Daoy (cell line): ENCODE measurements at places on chromosomes 11 and 22.

GRCh38 chr11:111761036-111761435, 5.2 kb downstream of the PPP2R1B start:
- no peak for DNase-seq

DNA sequence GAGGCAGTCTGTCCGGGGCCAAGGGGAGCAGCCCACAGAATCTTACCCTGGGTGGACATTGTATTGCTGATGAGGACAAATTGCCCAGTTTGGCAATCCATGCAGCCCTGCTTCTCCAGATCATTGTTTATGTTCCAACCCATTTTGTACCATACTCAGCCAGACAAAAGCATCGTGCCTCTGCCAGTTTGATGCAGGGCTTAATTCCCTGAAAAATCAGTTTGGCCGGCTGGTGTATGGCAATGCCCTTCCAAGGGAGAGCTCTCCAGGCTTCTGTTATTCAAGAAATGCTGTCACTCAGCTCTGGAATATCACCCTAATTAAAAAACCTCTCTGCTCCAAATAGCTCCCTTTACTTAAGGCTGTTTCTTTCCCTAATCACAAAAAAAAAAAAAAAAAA, 697.7 kb downstream of the TBC1D22A start:
- DNase-seq: no peak

DNA sequence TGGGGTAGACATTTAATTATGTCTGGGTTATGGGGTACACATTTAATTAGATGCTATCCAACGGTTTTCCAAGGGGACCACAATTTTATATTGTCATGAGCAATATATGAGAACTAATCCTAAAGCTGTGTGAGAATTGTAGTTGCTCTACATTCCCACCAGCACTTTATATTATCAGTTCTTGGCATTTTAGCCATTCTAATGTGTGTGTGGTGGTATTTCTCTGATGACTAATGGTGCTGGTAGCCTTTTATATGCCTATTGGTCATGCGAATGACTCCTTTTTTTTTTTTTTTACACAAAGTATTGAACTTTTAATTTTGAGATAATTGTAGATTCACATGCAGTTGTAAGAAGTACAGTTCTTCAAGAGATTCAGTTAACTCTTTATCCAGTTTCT, 26.2 kb downstream of the TMEM135 start:
- no peak for DNase-seq

DNA sequence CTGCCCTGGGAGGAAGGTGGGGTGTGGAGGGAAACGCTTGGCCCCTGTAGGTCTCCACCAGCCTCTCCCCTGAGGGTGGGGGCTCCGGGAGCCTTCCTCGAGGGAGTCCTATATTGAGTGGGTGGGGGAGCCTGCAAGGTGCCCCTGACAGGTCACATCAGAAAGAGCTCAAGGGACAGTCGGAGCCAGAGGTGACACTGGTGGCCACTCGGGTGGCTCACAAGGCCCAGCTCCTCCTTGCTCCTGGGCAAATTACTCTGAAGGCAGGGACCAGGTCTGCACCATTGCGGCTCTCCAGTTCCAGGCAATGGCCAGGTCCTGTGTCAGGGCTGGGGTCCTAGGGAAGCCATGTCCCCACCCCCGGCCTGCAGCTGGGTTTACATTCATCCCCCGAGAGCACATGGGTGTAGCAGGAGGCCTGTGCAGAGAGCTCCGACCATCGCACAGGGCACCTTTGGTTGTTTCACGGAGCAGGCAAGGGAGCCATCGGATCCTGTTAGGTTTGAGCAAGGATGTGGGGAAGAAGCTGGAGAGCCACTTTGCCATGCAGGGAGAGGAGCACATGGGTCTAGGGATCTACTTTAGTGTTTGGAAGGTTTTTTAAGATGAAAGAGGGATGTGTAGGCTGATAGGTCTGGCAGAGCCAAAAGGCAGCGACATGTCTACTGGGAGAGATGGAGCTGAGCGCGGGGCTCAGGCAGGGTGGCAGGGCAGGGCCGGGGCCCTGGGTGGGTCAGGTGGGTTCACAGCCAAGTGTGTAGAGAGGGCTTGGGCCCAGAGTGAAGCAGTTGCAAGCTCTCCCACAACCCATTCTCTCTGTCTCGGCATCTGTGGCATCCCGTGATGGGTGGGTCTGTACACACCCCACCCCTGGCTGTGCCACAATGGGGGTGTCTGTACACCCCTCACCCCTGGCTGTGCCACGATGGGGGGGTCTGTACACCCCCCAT, 14.8 kb downstream of the CCND1 start:
- DNase-seq: no peak

DNA sequence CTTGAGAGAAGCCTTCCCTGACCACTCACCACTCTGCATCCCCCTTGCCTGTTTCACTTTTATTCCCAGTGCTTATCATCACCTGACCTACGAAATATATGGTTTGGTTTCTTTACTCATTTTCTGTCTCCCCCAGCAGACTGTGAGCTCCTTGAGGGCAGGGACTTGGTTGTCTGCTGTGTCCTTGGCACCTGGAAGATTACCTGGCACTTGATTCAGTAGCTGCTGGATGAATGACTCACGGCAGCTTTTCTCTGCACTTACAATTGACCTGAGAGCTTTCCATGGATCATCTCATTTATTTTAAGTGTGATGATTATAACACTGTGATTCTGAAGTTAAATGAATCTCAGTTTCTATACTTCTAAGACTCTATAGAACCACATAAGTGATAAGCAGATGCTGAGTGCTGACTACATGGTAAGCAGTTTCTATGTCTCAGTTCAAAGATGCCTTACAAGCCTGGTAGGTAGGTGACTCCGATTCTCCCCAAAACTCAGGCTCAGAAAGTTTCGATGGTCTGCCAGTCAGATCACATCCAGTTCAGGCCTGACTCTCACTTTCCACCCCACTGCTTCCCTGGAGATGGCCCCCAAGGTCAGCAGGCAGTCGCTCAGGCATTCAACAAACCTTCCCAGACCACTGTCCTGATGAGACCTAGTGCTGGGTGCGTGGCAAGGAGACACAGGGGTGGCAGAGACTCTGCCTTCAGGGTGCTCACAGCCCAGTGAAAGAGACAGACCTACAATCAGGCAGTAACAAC, 11.6 kb downstream of the IL2RB start:
- DNase-seq: no peak

GRCh38 chr11:89612096-89612495, 98.0 kb upstream of the TRIM77 start:
- no peak for DNase-seq
